ENCODE measurements at places on chromosomes 3 and 15.

DNA sequence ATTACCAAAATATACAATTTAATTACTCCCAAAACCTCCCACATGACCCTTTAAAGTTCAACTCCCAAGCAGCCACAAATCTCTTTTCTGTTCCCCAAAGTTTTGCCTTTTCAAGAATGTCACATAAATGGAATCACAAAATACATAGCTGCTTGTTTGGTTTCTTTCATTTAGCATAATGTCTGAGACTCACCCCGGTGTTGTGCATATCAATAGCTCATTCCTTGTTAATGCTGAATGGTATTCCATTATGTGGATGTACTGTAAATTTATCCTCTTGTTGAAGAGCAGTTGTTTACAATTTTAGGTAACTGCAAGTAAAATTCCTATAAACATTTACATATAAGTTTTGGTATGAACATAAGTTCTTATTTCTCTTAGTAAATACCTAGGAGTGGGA, 15.5 kb downstream of the NAA50 start:
- no peak for DNase-seq

- DNase-seq, result no peak
Measured at GRCh38 chr15:29233566-29233965, 36.1 kb downstream of the NSMCE3 start.

- DNase-seq, result no peak
Measured at GRCh38 chr3:194936659-194937058, 251.0 kb downstream of the FAM43A start.

- DNase-seq, result no peak
Measured at GRCh38 chr3:37183976-37184375, 9.6 kb upstream of the LRRFIP2 start.

DNA sequence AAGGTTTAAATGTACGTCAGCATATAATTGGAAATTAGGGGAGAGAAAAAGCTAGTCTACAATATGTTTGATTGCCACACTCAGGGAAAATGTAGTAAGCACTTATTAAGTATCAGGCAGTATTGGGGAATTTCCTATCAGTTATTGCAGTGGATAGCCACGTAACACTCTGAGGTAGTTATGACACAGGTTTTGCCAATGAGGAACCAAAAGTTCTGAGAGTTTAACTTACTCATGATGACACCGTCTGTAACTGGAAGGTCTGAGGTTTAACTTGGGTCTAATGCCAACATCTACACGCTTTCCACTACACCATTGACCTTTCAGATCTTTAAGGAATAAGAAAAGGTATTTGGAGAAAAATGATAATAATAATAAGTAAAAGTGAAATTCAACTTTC, 89.5 kb downstream of the ZMAT3 start:
- DNase-seq, result no peak

DNA sequence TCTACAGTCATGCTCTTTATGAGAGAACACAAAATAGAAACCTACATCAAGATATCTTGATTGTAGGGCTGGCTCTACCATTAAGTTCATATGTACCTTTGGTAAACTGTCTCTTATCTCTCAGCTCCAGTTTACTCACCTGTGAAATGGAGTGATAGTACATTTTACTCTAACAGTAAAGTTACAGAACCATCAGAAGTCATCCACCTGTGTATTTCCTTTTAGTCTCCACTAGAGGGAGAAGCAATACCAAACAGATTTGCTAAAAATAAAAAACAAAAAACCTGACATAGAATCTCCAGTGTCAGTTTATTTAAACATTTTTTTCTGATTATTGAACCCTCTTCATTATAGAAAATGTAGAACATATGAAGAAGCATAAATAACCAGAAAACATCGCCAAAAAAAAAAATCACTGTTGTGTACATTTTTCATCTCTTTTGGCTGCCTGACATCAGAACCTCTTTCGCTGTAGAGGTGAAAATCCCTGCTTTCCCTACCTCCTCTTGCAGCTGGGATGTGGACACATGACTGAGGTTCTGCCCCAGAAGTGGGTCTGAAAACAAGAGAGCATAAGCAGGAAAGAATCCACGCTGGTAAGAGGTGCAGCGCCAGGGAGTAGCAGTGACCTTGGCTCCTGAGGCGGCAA, 48.7 kb upstream of the WDR72 start:
- DNase-seq, result no peak

GRCh38 chr3:56928379-56929068, 126.8 kb upstream of the ARHGEF3 start:
- no peak for DNase-seq
